ENCODE measurements at places on chromosomes 7 and 10.

DNA sequence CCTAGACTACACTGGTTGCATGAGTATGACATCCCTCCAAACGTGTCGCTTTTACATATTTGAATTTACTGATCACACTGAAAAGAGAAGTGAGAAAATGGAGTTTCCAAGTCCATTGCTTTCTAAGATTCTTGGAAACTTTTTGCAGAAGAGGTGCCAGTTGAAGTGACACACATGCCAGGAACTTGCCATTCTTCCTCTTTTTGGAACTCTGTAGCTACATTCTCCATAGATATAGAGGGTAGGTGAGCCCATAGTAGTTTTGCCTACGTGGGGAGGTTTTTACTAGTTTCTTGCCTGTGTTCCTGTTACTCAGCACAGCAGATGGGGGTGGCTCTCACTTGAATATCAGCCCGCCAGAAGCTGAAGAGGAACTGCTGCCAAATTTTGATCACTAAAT is 286.6 kb upstream of the NRP1 start:
- DNase-seq = no peak

GRCh38 chr7:150799741-150800580 is at the start of gene TMEM176B:
TMEM176B (minus strand) TSS chr7:150800364; CDS start chr7:150796569, 3,795 bp downstream.
- no peak for DNase-seq

GRCh38 chr7:134179036-134180011 is 52.2 kb downstream of the LRGUK start:
- no peak for DNase-seq

GRCh38 chr7:20038676-20039075 is 178.5 kb downstream of the MACC1 start:
- no peak for DNase-seq

- no peak for DNase-seq
Observed at GRCh38 chr7:116572036-116572435, 47.2 kb downstream of the CAV1 start.

- no peak for DNase-seq
Observed at GRCh38 chr10:5622186-5622960, 44.0 kb downstream of the ASB13 start.

DNA sequence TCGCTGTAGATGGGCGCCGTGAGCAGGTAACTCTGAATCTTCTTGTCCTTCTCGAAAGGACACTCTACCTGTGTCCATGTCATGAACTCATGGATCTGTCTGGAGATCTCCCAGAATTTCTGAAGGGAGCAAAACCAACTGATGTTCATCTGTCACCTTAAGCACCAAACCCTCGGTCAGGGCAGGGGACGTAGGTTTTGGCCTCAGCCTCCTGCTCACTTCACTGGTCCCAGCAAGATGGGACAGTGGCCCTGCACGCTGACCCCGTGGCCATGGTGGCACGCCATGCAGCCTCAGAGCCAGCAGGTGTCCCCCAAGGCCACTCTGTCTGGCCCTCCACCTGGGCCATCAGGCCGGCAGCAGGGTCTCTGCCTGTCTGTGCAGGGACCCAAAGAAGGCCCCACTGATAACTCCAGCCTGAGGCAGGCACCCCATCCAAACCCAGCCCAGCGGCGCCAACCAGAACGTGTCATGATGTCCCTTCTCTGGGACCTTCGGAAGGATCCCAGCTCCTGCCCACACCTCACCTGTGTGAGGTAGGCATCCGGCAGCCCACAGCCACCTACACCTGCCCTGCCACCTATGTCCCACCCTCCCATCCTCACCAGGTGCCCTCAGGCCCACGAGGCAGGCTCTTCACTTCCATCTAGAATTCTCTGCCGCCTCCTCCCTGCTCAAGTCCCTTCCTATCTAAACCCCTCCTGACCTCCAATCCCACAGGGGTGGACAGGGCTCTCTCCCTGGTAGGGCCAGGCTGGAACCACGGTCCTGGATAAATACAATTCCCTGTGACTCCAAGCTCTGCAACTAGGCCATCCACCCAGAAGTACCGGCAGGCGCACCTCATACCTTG is 59.0 kb downstream of the CSGALNACT2 start:
- no peak for DNase-seq

- DNase-seq = no peak
Observed at GRCh38 chr7:17056491-17057142, 174.8 kb upstream of the AGR3 start.

GRCh38 chr7:140653319-140654108 is 12.9 kb upstream of the DENND2A start:
- peak; percentile 95 for DNase-seq

- DNase-seq = no peak
Observed at GRCh38 chr7:98698976-98699375, 81.9 kb downstream of the NPTX2 start.

DNA sequence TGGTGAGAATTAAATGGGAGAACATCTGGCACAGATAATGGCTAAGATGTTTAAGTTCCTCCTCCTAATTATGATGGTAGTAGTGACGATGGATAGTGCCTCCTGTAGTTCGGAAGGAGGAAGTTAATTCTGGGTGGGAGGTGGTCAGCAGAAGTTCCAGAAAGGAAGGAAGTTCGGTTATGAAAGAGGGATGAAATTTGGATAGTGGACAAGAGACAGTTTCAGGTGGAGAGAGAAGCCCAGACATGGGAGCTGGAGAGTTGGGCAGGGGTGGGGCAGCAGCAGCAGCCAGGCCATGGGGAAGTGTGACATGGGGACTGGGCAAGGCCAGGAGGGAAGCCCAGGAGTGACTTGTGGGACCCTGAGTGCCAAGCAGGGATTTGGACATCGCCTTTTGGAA is 99.5 kb downstream of the CCNY start:
- no peak for DNase-seq

GRCh38 chr7:134419875-134420274 is 39.0 kb downstream of the AKR1B1 start:
- no peak for DNase-seq

DNA sequence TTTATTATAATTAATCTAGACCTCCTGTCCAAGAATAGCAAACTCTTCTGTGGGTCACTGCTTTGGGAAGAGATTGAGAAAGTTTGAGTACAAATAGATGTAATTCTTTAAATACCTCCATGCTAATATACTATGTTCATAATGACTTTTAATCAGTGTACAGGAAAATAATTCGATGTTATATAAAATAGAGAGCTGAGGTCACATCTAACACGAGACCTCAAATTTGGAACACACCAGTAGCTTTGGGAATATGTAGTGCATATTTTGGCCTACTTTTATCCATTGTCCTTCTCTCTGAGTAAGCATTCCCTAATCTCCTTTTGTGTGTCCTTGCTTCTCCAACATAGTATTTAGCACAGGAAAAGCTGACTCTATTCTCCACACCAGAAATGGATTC is 27.3 kb upstream of the CABCOCO1 start:
- DNase-seq = no peak

DNA sequence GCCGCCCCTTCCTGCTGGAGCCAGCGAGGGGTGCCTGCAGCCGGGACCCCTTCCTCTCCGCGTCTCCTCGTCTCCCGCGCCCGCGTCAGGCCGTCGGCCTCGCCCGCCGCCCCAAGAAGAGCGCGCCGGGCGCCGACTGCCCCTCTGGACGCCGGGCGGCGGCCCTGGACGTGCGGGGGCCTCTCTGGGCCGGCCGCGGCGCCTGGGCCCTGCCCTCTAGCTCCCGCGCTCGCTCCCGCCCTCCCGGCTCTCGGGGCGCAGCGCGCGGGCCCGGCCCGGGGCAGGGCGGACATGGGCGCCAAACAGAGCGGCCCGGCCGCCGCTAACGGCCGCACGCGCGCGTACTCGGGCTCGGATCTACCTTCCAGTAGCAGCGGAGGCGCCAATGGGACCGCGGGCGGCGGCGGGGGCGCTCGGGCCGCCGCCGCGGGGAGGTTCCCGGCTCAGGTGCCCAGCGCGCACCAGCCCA is 704 bp downstream of the ZNRF2 start:
- peak; percentile 68 for DNase-seq

- DNase-seq = no peak
Observed at GRCh38 chr10:5971315-5971832, 6.0 kb downstream of the IL15RA start.

GRCh38 chr10:132349766-132350165 is 17.8 kb downstream of the LRRC27 start:
- DNase-seq = no peak

DNA sequence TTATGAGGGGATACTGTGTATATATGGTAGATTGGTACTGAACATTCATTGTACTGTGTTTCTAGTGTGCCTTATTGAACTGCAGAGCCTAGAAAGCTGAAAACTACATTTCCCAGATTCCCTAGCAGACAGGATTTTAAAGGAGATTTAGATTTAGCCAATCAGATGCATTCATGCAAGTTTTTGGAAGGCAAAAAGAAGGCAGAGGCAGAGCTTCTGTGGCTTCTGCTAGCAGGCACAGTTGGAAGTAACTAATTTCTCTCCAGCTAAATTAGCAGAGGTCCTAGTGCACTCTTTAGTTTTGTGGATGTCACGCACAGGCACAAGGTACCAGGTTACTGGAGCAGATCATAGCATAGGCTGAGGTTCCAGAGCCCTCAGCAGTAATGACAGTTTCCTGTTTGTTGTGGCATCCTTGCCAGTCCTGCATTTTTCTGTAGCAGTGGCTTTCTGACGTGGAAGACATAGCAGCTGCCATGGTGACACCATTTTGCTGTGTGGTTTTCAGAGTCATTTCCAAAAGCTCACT is 83.7 kb upstream of the CCDC71L start:
- DNase-seq = no peak

Measured in NCI-H82 (cell line).